ENCODE measurements at places on chromosomes 3 and 15.
A peak's percentile ranks its signal among the peaks of the same experiment; 100 is the strongest.

- peak; percentile 44 for DNase-seq
These were observed 36.7 kb downstream of the CMTM7 start for GRCh38 chr3:32428092-32429068.

GRCh38 chr3:7188551-7188950 lies 327.6 kb downstream of the GRM7 start:
- DNase-seq, result no peak

GRCh38 chr15:101390060-101390459 lies 95.0 kb upstream of the SNRPA1 start:
- no peak for DNase-seq

DNA sequence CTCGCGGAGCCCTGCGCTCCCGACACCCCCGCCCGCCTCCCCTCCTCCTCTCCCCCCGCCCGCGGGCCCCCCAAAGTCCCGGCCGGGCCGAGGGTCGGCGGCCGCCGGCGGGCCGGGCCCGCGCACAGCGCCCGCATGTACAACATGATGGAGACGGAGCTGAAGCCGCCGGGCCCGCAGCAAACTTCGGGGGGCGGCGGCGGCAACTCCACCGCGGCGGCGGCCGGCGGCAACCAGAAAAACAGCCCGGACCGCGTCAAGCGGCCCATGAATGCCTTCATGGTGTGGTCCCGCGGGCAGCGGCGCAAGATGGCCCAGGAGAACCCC lies 464 bp downstream of the SOX2 start:
- DNase-seq, result no peak

DNA sequence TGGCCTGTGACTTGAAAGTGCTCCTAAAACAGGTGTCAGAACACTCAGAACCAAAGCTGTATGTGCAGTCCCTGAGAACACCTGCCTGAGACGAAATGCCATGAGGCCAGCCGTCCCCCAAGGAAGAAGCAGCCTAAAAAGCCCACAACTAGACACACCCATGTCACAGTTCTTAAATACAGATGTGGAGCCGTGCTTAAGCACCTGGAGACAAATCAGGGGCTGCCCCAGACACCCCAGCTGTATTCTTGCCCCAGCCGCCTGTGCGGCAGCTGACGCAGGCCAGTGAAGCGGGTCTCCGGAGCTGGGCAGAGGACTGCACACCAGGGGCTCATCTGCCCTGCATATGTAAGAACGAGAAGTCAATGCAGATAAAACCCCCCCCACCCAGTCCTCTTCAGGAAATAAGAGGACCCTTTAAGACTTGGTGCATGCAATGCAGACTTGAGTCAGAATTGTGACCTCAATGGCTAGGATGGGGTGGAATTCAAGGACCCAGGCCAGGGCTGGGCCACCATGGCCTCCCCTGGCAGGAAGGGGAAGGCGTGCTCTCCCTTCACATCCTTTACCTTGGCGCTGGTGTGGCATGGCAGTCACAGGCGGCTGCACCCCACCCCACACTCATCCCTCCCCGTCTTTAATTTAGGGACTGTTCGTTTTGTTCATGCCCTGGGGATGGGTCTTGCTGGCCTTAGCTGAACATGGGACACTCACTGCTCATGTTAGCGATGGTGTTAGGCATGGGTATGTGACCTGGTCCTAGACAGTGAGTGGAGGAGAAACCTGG lies 27.7 kb upstream of the PLXNA1 start:
- DNase-seq, result no peak

GRCh38 chr3:61015859-61016258 lies 235.4 kb downstream of the FHIT start:
- DNase-seq, result no peak

DNA sequence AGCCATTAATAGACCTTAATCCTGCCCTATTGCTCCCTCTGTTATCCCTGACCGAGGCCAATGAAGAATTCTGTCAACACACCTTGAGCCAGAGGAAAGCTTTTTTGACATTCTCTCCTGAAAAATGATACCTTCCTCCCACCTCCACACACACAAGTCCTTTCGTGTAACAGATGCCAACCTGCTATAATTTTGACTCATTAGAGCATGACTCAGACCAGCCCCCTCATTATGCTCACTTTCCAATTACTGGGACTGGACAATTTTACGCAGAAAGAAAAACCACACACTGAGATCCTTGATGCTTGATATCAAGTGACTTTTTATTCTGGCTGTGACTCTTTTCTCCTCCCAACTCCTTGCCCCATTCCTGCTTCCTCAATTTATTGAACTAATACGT lies 50.9 kb downstream of the LSAMP start:
- DNase-seq, result no peak

- DNase-seq, result no peak
These were observed 6.3 kb downstream of the EOMES start for GRCh38 chr3:27715863-27716262.

DNA sequence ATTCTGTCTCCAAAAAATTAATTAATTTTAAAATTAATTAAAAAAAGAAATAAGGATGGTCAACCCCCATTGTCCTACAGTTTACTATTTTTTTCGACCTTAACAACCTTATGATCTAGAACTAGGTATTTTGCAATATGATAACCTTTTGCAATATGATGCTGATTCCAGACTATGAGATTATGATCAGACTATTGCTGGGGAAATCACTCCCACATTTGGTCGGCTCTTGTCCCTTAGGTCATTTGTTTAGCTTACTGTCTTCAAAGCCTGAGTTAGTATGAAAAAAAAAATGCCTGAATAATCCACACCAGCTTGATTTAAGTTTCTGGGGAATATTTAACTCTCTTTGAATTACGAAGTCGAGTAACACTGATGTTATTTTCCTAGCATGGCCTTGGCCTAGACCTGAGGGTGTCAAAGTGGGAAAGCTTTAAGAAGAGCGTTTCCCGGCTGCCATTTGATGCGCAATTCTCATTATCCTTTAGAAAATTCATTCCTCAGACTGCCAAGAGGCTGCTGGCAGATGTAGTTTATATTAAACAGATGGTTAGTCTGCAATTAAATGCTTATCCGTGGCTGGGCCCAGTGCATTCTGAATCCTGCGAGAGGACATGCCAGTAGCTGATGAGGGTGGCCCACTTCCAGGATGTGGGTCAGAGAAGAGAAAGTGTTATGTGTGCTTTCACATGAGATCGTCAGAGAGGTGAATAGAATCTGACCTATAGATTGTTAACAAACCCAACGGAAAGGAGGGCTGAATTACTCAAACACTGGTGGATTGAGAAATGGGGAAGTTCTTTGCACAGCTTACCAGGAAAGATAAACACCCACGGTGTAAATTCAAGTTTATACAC lies 496.0 kb upstream of the THBS1 start:
- no peak for DNase-seq

DNA sequence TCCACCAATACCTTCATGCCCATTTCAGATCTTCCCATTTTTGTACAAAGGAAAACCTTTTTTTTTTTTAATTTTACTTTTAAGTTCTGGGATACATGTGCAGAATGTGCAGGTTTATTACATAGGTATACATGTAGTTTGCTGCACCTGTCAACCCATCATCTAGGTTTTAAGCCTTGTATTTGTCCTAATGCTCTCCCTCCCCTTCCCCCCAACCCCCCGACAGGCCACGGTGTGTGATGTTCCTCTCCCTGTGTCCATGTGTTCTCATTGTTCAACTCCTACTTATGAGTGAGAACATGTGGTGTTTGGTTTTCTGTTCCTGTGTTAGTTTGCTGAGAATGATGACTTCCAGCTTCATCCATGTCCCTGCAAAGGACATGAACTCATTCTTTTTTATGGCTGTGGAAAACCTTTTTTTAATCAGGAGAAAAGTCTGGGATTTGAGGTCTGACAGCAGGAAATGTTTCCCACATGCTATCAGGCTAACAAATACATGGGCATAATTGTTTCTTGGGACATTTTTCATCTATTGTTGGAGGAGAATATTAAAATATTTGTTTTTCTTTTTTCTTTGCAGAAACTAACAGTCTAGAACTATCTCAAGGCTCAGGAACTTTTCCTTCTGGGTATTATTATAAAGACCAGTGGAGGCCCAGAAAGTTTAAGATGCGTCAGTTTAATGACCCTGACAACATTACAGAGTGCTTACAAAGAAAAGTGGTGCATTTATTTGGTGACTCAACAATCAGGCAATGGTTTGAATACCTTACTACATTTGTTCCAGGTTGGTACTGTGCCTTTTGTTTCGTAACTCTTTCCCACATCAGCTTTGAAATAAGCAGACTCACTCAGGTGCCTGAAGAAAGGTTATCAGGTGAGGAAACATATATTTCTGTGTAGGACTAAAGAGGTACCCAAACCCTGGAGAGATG lies 32.8 kb upstream of the NFKBIZ start:
- no peak for DNase-seq

- no peak for DNase-seq
These were observed 158.7 kb downstream of the USP13 start for GRCh38 chr3:179811321-179812095.

DNA sequence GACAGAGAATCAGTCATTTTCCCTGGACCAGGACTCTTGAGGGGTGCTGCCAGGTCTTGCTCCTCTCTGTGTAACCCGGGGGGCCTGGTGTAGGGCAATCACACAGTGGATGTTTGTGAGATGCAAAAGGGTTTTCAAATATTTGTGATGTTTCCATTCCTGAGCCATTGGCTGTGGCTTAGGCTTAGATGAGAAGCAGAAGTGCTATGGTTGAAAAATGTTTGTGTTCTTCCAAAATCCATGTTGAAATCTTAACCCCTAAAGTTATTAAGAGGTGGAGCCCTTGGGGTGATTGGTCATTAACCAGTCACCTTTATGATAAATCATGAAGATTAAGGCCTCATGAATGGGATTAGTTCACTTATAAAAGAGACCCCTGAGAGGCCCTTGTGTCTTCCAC lies 36.5 kb downstream of the CORO2B start:
- DNase-seq, result no peak

- peak; percentile 41 for DNase-seq
These were observed 2.8 kb upstream of the FAM131A start for GRCh38 chr3:184334470-184335158.

- no peak for DNase-seq
These were observed 48.4 kb downstream of the SEMA5B start for GRCh38 chr3:122979211-122979610.

DNA sequence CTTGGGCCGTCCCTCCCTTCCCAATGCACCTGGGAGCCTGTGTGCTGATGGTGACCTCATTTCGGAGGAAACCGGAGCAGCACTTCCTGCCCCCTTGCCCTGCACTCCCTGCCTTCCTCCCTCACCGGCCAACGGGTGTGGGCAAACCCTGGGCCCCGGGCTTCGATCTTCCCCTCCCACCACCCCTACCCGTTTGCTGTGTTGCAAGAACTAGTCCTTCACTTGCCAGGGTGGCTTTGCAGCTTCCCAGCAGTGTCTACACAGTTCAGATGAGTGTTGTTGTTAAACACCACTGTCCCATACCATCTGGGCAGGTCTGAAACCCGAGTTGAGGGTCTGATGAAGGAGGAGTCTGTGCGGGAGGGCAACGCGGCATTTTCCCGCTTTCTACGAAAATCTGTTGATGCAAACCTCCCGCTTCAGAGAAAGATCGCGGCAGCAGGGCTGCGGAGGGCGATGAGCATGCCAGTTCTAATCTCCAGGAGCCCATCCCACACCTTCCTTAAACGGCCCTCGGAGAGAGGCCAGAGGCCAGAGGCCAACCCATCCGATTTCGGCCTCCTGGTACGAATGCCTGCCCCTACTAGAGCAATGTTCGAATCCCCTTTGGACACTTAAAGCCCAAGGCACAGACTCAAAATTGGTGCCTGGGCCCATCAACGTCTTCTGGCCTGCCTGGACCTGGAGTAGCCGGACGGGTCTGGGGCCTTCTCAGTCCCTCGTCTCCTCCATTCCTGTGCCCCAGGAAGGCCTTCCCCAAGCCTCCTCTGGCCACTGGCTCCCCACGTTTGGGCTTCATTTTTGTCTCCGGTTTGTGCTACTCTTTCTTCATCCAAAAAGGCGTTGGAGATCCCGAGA lies 35.7 kb upstream of the POLG start:
- no peak for DNase-seq

DNA sequence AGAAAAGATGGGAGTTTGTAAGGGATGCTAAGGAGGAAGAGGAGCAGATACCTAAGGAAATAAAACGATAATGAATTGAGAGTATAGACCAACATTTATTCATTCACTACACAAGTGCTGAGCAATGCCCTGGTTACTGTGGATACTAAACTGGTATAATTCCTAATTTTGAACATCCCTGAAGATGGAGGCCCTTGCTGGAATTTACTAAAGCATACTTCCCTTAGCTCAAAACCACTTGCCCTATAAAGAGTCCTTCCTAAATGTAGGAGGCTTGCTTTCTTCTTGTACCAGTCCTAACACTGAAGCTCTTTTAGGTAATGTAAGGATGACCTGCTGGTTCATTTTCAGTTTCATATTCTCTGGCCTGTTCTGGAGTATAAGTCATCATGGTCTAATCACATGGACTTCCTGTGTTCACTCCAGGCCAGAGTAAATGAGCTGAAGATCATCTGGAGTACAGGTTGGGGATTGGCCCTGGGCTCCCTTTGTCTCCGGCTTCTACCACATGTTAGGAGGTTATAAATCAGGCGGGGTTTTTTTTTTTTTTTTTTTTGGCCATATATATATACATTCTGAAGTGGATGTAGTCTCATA lies 40.1 kb upstream of the MTMR10 start:
- DNase-seq, result no peak

DNA sequence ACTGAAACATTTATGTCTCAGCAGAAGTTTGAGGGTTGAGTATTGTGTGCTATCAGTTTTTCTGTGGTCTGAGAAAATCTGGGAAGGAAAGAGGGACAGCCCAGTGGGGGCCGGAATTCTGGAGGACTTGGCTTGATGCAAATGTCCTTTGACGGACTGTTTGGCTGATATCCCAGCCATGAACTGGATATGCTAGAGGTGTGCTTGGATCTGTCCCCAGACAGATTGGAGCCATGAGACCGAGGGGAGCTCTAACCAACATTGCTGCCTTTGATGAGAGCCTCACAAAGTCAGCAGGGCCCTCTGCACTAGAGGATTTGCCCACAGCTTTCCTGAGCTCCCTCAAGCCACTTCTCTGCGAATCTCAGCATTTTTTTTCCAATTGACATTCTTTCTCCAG lies 405.6 kb downstream of the NTRK3 start:
- no peak for DNase-seq

- DNase-seq, result no peak
These were observed 30.8 kb downstream of the CCDC80 start for GRCh38 chr3:112610121-112610520.

- DNase-seq, result no peak
These were observed 66.8 kb upstream of the XXYLT1 start for GRCh38 chr3:195337747-195338146.

DNA sequence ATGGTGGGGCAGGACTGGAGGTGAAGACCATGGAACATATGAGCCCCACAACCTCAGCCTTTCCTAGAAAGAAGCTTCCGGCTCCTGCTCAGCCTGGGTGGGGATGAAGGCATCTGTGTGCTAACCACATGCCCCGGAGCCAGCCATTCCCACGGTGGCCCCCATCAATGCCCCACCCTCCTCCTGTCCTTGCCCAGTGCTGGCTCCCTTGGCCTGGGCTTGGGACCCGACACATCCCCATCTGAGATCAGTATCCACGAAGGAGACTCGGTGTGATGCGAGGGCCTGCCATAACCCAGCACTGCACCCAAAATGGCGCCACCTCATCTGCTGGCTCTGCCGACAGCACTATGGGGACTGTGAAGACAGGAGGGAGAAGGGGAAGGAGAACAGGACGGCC lies 16.5 kb upstream of the PLXND1 start:
- DNase-seq, result no peak

All from effector CD4-positive, alpha-beta T cell (primary cell).